Gastroesophageal sphincter (tissue), 4 donors: ENCODE measurements at places on chromosomes 11 and 22. TPM values are rescaled to one million over a fixed set of nuclear protein-coding genes. Genes with fewer than 3 reads are reported as not detected.

Gene EXPH5
- 3.3 TPM for total RNA-seq

Gene DAGLA
- 1.5 TPM for total RNA-seq

Gene GPHA2
- total RNA-seq: not detected

Gene RAB3IL1
- 22.1 TPM for total RNA-seq

Gene WBP2NL
- 0.50 TPM for total RNA-seq

Gene KRTAP5-1
- not detected for total RNA-seq

Gene TRIM6
- 2.3 TPM for total RNA-seq

Gene PATE4
- total RNA-seq: not detected

Gene PSMC3
- 169 TPM for total RNA-seq

Gene CEND1
- total RNA-seq: 0.17 TPM
